NCI-H2081 treated with DMSO at 0.1 percent for 48 hours (cell line): ENCODE measurements at places on chromosomes 4 and X.

DNA sequence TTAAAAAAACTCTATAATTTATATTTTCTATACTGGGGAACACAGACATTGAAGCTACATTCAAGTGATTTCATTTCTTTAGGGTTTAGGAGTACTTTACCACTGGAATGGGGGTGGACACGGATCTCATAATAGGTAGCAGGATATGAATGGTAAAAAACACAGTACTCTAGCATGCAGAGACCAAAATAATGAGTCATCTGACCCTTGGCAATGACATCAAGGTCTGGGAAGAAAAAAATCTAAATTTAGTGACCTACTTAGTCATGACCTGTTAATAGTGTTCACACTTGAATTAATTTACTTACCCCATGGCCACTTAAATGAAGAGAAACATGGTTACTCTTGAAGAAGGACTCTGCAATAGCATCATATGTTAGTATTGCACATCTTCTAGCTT is 187.9 kb downstream of the EPHA5 start:
- DNase-seq: no peak

GRCh38 chrX:107323786-107324492 is 117.5 kb downstream of the DNAAF6 start:
- no peak for DNase-seq

DNA sequence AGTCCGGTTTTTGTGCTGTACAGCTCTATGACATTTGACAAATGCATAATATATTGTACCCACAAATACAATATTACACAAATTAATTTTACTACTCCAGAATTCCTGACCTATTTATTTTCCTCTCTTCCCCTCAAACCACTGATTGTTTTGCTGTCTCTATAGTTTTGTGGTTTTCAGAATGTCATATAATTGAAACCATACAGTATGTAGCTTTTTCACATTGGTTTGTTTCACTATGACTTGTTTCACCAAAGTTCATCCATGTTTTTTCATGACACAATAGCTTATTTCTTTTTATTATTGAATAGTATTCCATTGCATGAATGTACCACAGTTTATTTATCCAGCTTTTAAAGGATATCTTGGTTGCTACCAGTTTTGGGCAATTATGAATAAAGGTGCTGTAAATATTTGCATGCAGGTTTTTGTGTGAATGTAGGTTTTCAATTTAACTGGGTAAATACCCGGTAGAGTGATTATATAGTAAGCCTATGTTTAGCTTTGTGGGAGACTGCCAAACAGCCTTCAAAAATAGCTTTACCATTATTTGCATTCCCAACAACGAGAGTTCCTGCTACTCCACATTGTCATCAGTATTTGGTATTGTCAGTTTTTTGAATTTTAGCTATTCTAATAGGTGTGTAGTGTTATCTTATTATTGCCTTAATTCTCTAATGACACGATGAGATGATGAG is 25.9 kb downstream of the RNF175 start:
- DNase-seq: peak; percentile 39

GRCh38 chrX:39017716-39018115 is 216.5 kb downstream of the MID1IP1 start:
- no peak for DNase-seq

DNA sequence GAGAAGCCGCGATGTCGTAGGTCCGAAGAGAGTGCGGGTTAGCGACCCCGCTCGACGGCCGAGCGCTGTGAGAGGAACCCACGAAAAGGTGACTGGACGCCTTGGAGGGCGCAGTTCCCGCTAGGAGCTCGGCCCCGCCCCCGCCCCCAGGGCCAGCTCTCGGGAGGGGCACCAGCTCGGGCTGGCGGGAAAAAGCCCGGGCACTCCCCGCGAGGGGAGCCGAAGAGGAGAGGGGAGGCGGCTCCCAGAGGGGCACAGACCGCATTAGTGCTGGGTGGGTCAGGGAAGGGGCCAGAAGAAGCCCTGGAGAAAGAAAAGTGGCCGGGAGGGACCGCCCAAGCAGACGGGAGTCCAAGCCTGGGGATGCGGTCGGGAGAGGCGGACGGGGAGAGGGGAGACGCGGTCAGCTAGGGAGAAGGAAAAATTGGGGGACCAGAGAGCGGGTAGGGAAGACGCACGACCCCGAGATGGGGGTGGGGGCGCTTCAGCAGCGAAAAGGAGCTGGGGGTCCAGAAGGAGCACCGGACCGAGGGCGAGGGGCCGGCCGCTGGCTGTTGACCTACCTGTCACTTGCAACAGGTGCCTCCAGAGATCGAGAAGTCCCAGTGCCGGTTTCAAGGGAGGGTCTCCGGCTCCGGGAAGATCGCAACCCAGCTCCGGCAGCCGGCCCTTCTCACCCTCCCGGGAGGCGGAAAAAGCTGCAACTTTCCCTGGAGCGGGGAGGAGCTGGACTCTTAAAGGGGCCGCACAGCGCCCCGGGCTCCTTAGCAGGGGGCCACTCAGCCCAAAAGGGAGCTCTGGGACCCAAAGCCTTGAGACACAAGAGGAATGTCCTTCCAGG is at the start of gene SYTL4:
Gene SYTL4, minus strand, starts transcription at position 681 of the 841 bp plus-strand sequence. CDS start 30,084 bp downstream, outside the sequence.
- DNase-seq: no peak

- no peak for DNase-seq
Observed at GRCh38 chrX:22533898-22534297, 261.2 kb downstream of the CBLL2 start.

DNA sequence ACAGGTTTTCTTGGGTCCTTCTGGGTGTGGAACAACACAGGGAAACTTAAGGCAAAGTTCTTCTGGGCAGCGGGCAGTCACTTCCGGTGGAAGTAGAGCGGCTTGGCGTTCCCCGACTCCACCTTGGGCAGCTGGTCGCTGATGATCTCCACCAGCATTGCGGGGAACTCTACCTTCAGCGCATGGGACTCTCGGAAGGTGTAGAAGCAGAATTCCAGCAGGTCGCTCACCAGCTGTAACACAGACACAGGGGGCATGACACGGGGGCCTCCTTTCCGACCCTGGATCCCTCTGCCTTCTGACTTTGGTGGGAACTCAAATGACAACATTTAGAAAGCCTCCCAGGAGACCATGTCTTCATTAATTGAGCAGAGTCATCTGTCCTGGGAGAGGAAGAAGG is 349.4 kb downstream of the ARHGAP10 start:
- no peak for DNase-seq

GRCh38 chrX:134718966-134719317 is 60.7 kb upstream of the PLAC1 start:
- no peak for DNase-seq

DNA sequence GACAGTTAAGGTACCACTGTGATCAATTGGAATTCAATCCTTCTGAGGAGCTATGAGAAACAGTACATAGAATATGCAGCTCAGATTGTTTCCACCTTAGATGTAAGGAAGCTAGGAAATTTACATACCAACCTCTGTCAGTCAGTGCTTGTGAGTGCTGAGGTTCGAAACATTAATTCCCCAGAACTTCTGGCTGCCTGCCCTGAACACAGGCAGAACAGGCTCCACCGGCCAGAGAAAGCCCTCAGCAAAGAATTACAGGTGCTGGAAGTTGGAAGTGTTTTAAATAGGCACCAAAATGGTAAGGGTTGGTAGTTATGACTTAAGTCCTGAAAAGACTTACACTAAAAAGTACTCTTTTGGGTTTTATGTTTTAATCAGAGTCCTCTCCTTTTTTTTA is 651.8 kb downstream of the C4orf33 start:
- no peak for DNase-seq

GRCh38 chr4:1967512-1968149 is 41.1 kb downstream of the NELFA start:
- DNase-seq: no peak

DNA sequence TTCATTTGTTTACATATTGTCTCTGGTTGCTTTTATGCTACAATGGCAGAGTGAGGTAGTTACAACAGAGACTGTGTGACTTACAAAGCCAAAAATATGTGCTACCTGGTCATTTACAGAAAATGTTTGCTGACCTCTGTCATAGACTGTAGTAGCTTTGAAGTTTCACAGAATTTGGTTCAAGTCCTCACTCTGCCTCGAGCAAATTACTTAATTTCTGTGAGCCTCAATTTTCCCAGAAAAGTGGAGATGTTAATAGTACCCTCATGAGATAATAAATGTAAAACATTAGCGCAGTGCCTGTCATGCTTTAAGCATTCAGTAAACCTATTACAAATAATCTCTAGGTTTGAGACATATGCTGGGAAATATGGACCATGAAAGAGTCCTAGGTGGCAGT is 18.4 kb upstream of the NRK start:
- no peak for DNase-seq

DNA sequence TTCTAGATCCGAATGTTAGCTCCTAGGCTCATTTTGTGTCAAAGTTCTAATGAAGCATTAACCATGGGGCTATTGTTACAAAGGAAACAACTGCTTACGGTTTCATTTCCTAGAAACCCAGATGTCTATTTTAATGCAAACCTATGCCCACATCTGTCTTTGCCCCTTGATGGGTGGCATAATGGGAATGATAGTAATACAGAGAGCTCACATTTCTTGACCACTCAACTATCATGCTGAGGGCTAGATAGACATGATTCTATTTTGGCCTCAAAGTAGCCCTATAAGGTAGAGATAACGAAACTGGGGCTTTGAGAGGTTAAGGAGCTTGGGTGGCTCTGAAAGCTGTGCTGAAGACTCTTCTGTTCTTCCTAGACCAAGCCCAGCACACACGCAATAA is 1.9 kb downstream of the TLR7 start:
- DNase-seq: no peak

- DNase-seq: no peak
Observed at GRCh38 chr4:16043642-16044498, 40.0 kb downstream of the PROM1 start.

DNA sequence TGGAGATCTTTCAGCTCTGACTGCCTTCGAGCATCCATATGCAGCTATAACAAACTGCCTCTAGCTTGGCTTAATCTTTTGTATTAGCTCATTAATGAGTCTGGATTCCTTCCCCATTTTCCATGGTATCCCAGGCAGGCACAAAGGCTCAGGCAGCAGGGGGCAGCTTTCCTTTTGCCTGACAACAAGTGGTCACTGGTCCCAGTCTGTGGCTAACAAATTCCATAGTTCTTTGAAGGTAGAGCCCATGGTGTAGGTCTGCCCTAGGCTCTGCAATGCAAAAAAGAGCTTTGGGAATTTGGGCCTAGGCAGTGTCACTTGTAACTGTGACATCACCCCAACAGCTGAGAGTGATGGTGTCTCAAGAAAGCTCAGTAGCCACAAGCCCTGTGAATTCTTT is 234.4 kb upstream of the GPC4 start:
- DNase-seq: no peak

- no peak for DNase-seq
Observed at GRCh38 chr4:79030973-79031372, 91.7 kb upstream of the PAQR3 start.

DNA sequence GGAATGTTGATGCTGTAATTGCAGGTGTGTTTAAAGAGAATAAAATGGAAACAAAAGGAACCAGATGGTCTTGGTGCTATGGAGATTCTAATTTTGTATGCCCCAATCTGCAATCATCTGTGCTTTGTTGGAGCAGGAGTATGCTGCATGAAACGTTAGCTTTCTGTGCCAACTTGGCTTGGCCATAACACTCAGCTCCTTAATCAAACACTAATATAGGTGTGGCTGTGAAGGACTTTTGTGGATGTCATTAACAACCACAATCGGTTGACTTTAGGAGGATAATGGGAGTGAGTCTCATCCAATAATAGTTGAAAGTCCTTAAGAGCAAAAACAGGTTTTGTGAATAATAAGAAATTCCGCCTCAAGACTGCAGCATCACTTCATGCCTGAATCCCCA is 399.2 kb downstream of the NLGN4X start:
- DNase-seq: no peak

DNA sequence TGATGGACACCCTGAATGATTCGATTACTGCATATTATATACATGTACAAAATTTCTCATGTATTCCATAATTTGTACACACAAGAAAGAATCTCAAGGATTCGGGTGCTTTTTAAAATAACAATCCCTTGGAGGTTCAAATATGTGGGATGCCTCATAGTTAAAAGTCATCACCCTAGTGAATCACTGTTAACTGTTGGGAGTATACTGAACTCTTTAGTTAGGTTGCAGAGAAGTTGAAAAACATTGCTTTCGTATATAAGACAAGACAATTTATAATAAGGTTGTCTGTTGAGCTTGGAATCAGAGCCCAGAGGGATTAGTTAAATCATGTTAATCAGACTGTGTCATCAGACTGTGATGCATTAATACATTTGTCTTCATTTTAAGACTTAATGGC is 15.6 kb downstream of the DCK start:
- DNase-seq: no peak

DNA sequence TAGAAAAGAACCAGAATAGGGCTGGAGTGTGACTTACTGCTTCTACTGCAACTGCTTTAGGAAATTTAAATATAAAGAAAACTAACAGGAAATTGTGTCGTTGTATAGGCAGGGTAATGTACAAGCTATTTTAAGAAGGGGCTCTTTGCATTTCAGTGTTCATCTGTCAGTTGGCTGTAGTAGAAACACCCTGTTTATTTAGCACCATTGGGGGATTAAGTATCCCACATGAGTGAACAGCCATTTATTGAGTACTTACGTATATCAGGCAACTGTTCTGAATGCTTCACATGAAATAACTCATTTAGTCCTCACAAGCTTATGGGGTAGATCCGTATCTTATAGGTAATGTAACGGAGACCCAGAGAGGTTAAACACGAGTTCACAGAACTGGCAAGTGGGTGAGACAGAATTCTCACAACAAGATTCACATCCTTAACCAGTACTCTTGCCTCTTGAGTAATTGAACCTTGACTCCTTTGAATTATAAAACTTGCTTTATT is 23.9 kb downstream of the STIM2 start:
- no peak for DNase-seq

GRCh38 chrX:148928811-148929210 is 428.4 kb downstream of the AFF2 start:
- no peak for DNase-seq

GRCh38 chrX:154348114-154348531 is 26.3 kb downstream of the FLNA start:
- no peak for DNase-seq

- DNase-seq: no peak
Observed at GRCh38 chr4:52869196-52869595, 7.1 kb downstream of the RASL11B start.

DNA sequence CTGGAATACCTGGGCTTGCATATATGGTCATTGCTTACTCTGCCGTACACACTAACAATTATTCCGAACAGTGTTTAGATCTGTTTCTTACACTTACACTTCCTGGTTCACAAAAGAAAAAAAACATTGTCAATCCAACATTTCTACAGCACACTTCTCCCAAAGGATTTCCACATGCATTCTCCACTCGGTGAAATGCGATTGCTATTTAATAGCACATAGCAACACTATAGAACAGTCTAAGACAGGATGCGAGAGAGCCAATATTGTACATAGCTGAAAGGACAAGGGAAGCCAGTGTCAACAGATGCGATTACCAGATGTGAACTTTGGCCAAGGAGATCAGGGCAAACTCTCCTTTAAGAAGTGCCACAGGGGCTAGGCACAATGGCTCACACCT is 220.7 kb upstream of the GPC4 start:
- DNase-seq: no peak

- DNase-seq: no peak
Observed at GRCh38 chr4:99808260-99808857, 8.3 kb upstream of the DAPP1 start.
